ENCODE measurements at places on chromosomes 2 and 18.

- no peak for DNase-seq
Observed at GRCh38 chr2:55025082-55025481, 25.2 kb downstream of the RTN4 start.

DNA sequence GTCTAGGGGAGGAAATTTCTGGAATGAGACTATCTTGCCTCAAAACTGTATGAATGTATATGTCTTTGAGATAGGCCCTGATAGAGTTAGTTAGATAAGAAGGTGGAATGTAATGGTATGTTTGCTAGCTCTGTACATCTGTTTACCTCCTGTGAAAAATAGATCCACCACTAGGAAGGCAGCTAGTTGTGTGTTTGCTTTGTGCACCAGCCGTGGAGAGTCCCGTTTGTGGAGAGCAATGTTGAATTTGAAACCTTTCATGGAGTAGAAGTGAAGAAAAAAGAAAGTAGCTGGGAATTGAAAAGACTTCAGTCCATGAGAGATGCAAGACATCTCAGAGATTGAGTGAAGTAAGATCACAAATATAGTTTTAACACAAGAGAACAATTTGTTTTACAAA lies 25.4 kb downstream of the ASXL3 start:
- DNase-seq = no peak

DNA sequence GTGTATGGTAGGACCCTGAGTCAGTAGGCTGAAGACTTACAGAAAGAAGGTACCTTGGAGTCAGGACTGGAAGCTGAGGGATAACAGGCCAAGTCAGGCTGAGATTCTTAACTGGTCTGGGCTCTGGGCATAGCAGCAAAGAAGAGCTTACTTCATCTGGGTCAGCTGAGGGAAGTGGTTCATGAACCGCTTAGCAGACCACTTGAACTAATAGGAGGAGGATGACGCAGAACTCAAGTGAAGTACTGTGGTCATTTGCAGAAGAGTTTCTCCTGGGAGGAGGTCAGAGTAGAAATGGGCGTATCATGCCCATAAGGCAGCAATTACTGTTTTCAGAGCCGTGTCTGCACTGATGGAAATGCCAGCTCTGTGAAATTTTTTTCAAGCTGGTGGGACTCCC lies 164.5 kb downstream of the LCLAT1 start:
- DNase-seq = no peak

DNA sequence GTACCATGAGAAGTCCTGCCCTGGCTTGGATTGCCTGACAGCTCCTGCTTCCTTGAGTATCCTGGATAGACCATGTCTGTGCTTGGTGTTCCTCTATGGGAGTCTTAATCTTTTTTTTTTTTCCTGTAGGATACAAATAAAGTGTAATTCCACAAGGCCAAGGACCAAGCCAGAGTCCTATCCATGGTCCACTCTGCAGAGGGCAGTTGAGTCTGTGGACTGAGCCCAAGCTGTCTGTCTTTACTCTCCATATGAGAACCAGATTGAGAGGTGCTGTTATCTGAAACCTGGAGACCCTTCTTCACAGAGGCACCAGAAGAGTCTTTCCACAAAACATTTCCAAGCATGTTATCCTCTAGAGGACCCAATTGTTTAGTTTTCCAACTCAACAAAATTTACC lies 1.4 kb upstream of the KIF3C start:
- no peak for DNase-seq

DNA sequence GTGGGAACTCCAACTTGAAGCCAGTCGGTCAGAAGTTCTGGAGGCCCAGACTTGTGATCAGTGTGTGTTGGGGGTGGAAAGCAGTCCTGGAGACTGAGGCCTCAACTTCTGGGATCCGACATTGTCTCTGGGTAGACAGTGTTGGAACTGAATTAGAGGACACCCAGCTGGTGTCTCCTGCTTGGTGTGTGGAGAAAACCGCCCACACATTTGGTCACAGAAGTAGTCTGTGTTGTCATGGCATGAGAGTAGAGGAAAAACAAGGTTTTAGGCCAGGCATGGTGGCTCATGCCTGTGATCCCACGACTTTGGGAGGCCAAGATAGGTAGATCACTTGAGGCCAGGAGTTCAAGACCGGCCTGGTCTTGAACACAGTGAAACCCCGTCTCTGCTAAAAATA lies 51.5 kb downstream of the PUM2 start:
- DNase-seq = no peak

DNA sequence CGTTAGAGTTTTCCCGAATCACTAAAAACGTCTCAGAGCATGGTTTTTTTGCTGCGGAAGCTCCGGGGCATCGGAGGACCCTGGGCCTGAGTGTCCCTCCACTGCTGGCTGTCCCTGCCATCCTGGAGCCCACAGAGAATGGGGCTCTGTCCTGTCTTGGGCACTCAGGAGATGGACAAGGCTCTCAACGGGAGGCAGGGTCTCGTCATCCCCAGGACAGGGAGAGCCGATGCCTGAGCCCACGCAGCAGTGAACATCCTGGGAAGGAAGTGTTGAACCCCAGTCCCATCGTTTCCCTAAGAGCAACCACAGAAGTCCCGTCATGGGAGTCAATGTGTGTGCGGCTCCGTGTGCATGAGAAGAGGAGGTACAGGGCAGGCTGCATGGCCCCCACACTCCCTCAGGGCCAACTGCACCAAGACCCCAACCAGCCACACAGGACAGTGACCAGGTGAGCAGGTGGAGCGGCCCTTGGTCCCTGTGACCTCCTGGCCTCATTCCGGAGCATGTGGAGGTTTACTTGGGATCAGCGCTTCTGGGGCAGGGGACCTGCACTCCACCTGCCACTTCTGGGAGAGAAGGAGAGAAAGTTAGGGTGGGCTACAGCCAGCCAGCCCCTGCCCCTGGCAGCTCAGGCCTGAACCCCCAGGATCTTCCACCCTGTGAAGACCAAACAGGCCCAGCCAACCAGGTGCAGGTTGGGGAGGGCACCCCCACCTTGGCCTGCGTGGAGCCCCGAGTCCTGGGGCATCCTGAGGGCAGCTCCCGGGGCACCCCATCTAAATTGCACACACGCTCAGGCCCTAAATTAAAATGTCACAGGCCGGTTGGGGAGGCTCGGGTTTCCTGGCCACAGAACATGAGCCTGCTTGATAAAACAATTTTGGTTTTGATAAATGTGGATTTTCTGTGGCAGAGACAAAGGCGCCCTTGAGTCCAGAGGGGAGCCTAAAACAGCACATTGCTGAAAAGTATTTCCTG lies 3.1 kb upstream of the SNED1 start:
- DNase-seq = no peak

DNA sequence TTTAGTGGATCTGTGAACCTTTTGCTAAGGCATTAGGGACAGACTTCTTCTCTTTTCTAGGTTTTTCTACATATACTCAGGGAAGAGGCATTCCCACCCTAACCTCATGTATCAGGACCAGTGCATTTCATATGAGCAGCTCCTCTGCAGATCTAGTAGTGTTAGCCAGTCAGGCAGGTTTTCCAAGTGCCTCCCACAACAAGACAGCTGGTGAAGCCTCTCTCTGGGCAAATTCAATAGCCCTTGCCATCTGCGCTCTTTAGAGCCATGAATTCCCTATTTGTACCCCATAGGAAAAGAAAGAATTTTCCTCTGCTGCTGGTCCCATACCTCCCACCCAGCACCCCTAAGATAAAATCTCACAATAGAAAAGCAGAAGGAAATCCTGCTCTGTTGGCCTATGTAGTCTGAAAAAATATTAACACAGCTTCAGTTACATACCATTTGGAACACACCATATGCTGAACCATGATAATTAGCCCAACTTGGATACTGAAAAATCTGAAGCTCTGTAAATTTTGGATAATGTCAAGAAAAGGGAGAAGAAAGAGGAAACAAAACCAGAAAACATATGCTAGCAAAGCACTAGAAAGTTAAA lies 1354.6 kb upstream of the NRXN1 start:
- no peak for DNase-seq

DNA sequence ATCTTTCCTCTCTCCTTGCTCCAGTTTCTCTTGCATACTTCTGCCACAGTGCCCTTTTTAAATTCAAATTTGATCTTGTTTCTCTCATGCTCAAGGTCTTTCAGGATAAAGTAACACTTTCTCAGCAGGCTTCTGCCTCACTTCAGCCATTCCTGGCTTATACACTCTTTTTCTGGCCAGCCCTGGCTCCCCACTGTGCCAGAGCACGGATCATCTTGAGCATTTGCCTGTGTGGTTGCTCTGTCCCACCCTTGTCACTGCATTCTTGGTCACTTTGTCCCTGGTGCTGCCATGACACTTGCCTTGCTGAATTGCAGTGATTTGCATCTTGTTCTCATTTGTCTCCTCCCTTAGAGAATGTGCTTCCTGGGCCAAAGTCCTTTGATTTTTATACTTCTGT lies 634.3 kb downstream of the TMEM182 start:
- DNase-seq = no peak

DNA sequence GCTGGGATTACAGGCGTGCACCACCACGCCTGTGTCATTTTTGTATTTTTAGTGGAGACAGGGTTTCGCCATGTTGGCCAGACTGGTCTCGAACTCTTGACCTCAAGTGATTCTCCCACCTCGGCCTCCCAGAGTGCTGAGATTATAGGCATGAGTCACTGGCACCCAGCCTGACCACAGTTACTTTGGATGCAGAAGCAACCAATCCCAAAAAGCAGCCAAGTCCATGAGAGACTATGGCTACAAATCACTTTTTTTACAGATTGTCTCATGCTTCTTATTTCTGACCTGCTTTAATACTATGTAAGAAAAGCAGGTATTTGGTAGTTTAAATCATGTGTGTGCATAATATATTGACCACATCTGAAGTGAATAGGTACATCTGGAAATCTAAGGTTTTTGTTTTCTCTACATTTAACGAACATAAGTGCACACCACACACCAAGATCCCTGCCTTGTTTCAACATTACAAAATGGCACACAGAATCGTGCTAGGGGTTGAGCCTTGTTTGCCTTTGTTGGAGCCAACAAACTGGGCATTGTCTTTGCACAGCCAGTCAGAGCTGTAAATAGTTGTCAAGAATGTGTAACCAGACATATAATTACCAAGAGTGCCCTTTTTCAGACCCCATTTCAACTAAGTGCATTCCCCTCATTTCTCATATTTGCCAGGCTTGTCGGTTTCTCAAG lies 18.3 kb upstream of the MAP4K4 start:
- DNase-seq = no peak

- DNase-seq = no peak
Observed at GRCh38 chr2:173043476-173043875, 32.2 kb upstream of the MAP3K20 start.

DNA sequence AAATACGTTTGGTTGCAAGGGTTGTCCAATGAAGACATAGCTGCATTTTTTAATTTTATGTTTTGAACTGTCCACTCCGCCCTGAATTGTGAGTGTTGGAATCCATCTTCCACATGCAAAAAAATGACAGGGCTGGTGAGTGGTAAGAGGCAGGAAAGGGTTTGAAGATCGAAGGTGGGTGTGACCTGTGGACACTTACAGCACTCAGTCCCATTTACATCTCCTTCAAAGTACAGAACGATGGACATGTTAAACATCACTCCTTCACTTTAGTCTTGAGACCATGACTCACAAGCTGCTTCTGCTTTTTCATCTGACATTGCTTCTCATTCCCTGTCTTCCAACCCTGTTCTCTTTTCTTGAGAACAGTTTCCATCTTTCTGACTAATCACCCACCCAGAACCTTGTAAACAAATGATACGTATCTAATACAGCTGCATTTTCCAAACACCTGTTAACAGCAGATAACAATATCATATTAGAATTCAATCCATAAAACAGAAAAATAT lies 179.3 kb downstream of the ZNF516 start:
- DNase-seq = no peak

GRCh38 chr2:159195697-159196096 lies 90.8 kb downstream of the WDSUB1 start:
- no peak for DNase-seq

DNA sequence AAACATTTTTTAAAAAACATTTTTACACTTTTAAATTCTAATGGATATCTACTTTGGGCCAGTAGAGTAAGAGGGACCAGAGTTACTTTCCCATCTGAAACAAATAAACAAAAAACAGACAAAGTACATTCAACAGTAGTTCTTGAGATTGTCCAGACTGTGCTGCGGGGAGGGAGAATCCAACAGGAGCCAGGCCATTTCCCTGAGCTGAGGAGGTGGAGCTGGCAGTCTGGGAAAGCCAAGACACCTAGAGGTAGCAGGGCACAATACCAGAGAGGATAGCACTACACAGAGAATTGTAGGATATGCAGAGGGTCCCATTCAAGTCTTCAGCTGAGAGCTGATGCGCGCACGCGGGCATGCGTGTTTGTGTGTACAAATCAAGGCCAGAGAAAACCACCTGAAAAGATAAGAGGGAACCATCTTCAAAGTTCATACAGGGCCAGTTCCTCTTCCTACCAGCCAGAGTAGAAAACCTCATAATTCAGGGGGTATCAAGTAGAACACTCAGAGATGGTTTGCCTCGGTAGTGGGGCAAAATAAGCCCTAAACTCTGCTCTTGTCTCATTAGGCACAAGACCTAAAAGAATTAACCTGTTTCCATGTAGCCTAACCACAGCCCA lies 44.0 kb downstream of the PTRHD1 start:
- no peak for DNase-seq

DNA sequence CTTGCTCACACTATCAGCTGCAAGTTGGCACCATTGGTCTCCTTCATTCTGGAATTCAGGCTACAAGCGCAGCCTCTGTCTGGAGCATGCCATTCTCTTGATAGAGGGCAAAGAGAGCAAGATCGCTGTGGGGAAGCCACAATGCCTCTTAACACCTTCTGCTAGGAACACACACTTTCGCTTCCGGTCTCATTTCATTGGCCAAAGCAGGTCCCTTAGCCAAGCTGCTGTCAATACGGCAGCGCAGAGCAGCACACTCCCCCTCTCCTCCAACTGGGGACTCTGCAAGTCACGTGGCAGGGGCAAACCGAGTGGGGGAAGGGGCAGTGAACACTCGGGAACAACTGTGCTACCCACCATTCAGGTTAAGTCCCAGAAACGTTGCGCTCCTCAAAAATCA lies 98.1 kb downstream of the MMADHC start:
- DNase-seq = no peak

GRCh38 chr2:100613719-100614118 lies 50.9 kb downstream of the PDCL3 start:
- DNase-seq = no peak

- DNase-seq = no peak
Observed at GRCh38 chr2:129469871-129470270, 509.6 kb upstream of the RAB6C start.

- no peak for DNase-seq
Observed at GRCh38 chr2:133711806-133712205, 143.5 kb upstream of the NCKAP5 start.

GRCh38 chr2:239179851-239180371 lies 220.9 kb downstream of the HDAC4 start:
- no peak for DNase-seq

- DNase-seq = no peak
Observed at GRCh38 chr2:47303341-47304148, 99.4 kb upstream of the MSH2 start.

DNA sequence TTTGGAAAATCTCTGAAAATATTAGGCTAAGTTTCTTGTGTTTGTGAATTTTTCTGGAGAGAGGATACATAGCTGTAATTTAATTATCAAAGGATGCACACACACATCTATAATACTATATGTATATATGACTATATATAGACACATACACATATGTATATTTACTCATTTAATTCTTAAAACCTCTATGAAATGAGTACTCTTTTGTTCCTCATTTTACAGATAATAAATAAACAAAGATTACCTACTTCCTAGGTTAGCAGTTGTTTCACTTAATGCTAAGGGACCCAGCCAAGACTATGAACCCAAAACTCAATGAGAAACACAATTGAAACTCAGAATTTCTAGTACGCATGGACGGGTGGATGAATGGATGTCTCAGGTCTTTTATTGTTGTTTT lies 145.6 kb downstream of the BCL2 start:
- no peak for DNase-seq
